Left forelimb (tissue), 1 donor: ENCODE measurements at places on chromosomes 5 and 9.
A peak's percentile ranks its signal among the peaks of the same experiment; 100 is the strongest.

GRCh38 chr5:84791138-84791537 is 406.5 kb upstream of the EDIL3 start:
- no peak for DNase-seq

DNA sequence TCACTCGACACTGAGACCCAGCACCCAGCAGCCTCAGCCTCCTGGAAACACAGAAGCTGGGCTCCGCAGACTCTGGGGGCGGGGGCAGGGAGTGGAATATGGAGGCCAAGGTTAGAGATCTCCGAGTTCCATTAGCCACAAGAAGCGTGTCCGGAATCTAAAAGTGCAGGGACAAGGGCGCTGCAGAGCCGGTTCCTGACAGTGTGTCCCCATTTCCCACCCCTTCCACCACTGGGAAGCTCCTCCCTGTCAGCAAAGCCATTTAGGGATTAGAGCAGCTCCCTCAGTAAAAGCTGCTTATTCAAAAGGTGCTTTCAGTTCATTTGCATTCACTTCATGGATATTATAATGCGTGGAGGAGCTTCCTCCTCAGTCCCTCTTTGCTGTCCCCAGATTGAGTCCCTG is 74.1 kb upstream of the HSPA9 start:
- no peak for DNase-seq

- no peak for DNase-seq
These were observed 84.8 kb downstream of the WNK2 start for GRCh38 chr9:93268551-93269314.

DNA sequence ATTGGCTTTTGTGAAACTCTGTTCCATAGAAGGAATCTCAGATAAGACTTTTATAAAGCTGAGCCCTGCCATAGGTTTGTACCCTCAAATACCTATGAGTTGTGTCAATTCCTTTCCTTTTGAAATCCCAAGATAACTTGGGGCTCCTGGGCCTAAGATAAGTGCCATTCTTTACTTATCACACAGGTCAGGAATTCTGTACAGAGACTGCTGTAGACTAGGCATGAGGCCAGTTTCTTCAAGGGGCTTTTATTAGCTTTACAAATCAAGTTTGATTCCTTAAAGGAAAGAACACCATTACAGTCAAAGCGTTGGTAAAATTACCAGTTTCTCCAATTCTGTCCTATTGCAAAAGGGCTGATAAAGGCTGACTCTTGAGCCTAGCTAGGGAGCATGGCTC is 39.2 kb downstream of the SHC3 start:
- no peak for DNase-seq

DNA sequence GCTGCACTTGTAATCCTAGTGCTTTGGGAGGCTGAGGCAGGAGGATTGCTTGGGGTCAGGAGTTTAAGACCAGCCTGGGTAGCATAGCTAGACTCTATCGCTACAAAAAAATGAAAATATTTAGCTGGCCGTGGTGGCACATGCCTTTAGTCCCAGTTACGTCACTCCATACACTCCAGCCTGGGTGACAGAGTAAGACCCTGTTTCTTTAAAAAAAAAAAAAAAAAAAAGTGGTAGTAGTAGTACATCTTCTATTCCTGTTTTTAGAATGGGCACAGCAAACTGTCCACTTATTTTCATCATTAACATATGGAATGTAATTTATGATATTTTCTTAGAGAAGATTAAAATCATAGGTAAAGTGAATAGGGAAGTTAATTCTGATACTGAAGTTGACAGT is 48.2 kb downstream of the TRIO start:
- DNase-seq = no peak

DNA sequence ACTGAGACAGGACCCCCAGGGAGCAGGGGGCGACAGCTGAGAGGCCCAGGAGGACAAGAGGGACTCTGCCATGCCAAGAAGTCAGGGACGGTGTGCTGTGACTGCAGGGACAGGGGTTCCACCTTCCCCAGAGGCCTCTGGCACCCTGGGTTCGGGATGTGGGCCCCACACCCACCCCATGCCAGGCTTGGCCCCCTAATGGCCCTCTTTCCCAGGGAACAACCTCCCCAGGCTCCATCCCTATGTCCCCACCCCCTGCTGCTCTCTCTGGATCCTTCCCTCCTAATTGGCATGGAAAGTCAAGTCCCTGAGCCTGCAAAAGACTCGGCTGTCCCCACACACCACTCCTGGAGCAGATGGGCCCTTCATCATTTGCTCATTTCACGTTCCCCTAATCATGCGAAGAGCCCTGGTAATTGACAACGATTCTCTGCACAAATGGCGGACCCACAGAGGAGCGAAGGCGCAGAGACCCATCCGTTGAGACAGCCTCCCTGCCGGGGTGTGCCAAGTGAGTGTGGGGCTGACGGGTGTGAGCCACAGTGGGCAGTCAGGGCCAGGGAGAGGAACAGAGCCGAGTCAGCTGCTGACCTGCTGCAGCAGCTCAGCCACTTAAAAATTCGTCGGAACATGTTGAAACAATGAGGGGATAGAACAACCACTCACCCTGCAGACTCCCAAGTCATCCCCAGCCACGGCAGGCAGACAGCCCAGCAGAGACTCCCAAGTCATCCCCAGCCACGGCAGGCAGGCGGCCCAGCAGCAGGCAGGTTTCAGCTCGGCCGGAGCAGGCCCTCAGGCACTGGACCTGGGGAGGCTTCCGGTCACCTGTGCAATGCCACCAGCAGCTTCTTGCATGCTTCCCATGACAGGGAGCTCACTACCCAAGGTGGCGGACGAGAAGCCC is 109.0 kb downstream of the VAV2 start:
- no peak for DNase-seq

- DNase-seq = no peak
These were observed 24.1 kb upstream of the AGGF1 start for GRCh38 chr5:77006124-77006523.

DNA sequence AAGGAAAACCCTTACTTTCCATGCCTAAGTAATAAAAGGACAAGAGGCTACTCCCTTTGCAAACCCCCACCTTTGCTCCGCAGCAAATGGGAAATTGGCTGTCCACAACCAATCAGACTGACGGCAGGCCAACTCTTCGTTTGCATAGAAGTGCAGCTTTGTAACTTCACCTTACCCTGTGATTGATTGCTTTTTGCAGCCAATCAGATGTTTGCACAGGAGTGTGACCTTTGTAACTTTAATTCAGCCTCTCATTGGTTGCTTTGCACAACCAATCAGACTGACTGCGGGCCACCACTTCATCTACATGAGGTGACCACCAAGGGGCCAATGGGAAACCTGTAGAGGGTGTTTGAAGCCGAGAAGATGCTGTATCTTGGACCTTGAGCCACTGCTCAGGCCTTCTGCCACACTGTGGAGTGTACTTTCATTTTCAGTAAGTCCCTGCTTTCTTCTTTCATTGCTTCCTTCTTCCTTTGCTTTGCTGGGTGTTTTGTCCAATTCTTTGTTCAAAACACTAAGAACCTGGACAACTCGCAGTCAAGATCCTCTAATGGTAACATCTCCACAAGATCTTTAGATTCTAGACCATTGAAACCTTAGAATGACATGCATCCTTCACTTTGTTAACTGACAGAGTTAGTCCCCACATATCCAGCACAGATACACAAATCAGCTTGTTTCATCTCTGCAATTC is 51.3 kb upstream of the FREM1 start:
- no peak for DNase-seq

DNA sequence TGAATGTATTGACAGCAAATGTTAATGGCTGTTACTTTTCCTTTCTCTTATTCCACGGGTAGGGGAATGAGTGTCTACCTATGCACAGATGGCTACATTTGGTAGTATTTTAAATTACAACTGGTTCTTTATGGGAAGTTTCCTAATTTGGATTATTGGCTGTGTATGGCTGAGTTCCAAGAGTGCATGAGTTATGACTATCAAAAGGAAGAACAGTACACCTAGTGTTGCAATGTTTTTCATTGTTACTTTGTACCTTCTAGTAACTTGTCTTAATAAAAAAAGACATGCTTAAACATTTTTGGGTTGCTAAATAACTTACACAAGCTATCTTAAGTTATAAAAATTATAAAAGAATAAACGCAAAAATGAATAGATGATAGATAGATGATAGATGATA is 35.8 kb upstream of the MAMDC2 start:
- no peak for DNase-seq

DNA sequence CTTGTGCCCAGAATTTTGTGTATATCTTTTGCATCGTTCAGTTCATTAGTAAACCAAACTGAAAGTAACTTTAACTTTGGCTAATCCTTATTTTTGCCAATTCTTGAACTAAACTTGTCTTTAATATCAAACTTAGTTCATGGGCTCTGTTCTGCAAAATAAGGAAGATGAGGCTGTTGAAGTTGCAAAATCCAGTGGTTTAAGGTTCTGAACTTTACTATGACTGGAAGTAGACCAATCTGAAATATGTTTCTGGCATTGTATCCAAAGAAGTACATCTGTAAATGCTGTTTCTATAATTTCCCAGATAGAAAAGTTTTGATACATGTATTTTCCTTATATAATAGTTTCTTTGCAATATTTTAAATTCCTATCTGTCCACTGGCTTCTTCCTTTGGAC is 238.1 kb downstream of the CETN3 start:
- no peak for DNase-seq

DNA sequence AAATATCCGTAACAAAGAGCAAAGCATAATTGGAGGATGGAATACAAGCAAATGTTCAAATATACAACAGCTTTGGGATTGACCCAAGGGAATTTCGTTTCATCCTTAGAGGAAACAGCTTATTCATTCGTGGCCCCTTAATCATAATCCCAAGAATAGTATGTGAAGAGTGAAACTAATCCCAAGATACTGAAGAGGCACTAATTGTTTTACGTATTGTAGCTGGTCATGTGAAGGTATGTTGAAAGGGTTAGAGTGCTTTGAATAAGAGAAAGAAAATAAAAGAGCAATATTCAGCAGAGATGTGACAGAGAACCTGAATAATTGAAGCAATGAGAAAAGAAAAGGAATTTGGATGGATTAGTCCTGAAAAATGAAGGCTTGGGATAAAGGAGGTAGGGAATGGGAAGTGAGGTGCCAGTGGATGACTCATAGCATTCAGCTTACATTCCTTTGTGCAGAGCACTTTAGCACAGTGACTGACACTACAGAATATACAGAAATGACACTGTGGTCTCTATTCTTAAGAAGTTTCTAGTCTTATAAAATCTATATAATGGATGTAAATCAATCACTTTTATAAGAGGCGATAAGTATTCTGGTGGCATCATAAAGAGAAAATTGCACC is 221.9 kb downstream of the TLR4 start:
- DNase-seq = no peak

GRCh38 chr5:88658886-88659285 is 224.1 kb downstream of the MEF2C start:
- DNase-seq = no peak

DNA sequence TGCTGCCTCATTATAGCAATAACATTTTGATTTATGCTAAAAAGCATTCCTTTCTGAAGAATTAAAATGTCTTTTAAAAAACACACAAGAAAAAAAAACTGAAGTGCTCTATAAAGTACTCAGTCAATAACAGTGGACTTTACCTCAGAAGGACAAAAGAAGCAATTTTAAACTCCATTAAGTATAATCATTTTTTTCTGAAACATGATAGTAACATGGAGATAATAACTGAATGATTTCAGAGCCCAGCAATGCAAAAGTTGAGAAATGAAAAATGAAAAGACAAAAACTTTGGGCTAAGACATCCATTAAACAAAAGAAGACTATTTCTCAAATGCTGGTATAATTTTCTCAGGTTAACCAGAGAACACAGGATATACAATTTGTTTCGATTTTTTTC is 78.7 kb downstream of the RFX3 start:
- no peak for DNase-seq

DNA sequence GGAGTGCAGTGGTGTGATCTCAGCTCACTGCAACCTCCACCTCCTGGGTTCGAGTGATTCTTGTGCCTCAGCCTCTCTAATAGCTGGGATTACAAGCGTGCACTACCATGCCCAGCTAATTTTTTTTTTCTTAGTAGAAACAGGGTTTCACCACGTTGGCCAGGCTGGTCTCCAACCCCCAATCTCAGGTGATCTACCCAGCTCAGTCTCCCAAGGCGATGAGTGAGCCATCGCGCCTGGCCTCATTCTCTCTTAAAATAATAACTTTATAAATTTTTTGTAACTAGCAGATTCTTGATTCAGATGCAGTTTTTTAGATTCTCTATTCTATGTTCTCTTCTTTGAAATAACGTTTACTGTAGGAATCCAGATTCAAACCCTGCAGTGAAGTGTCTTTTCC is 127.1 kb downstream of the GDNF start:
- DNase-seq = no peak

DNA sequence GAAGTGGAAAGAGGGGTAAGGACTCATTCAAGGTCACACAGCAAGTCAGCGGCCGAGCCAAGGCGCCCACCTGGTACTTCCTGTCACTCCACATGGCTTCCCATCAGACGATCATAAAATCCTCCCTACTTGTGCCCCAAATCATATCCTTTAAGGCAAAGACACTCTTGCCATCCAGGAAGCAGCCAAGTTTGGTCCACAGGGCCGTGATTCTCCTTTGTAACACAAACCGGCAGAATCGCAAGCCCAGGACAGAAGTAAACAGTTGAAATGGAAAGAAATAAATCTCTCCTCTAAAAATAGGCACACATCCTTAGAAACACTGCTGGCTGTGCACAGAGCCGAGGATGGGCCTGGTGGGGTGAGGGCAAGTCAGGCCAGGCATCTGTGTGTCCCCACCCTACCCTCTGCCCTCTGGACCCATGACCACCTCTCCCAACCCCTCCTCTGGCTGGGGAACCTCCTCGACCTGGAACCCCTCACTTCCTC is 30.5 kb downstream of the TMOD1 start:
- DNase-seq = peak; percentile 54

- no peak for DNase-seq
These were observed 409.6 kb downstream of the NFIB start for GRCh38 chr9:13904311-13904710.

DNA sequence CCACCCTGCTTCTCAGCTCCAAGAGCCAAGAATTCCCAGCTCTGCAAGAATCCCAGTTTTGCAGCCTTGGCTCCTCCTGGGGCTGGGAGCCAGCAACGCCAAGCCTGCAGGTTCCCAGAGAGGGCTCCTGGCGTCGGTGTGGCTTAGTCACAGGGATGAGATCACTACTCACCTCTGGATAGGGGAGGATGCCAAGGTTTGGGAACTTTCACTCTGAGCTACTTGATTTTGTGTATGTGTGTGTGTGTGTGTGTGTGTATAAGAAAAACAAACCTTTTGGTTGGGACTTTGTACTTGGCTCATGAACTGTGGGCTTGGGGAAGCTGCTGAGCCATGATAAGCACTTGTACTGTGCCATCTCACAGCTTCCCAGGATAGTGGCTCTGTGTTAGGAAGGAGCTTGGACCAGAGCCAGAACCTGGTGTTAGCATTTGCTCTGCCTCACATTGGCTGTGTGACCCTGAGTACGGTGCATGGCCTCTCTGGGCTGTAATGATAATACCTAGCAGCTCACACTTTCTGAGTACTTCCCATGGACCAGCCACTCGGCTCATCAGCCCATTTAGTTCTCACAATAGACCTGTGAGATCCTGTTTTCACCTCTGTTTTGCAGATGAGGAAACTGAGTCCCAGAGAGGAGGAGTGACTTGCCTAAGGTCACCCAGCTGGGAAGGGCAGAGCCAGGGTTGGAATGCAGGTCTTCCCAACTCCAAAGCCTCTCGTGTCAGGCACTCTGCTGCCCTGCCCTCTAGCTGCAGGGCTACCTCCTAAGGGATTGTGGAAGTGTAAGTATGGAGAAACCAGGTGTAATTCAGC is 41.4 kb upstream of the DAB2IP start:
- no peak for DNase-seq

- DNase-seq = no peak
These were observed 762.7 kb downstream of the TLE1 start for GRCh38 chr9:80926611-80927010.

GRCh38 chr9:72188232-72188631 is 39.0 kb downstream of the GDA start:
- DNase-seq = no peak

GRCh38 chr5:158560170-158560569 is 539.5 kb downstream of the EBF1 start:
- DNase-seq = no peak
